CD4-positive, alpha-beta T cell treated with Interleukin-21 for 1 hour (primary cell): ENCODE measurements at places on chromosomes 5 and 9.

GRCh38 chr5:162190-162564, 29.1 kb upstream of the LRRC14B start:
- no peak for DNase-seq

DNA sequence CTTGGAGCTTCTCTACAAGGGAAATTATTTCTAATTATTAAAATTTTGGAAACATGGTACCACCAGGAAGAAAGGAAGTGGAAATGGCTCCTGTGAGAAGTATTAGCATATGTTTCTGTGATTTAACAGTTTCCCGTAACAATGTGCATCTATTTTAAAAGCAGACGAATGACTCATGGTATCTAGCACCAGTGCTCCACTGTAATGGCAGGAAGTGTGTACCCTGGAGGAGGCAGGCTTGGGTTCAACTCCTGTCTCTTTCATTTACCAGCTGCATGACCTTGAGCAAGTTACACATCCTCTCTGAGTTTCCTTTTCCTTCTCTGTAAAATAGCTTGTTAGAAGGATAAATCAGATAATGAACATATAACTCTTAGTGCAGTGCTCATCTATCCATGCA, 41.0 kb upstream of the ANGPTL2 start:
- DNase-seq: no peak

DNA sequence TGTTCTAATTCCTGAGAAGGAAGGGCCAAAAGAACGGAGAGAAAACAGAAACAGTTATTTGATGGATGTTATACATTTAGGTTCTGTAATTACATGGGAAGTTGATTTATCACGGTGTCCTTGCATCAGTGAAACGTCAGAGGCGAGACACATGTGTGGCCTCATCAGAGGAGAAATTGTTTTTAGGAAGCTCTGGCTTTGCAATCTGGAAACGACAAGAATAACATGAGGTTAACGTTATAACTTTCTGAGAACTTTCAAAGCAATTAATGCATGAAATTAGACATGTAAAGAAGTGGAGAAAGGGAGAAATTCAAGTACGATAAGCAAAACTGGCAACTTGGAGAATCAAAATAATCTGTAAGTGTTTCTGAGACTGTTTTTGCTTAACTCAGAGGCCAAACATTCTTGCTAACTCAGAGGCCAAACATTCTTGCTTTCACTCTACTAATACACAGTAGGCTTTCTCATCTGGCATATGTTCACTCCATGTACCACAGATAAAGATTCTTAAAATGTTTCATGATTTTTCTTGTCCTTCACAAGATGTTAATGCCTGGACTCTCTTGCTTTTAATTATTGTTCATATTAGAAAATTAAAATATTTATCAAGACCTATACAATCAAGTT, 933.0 kb downstream of the TLE4 start:
- DNase-seq: no peak

DNA sequence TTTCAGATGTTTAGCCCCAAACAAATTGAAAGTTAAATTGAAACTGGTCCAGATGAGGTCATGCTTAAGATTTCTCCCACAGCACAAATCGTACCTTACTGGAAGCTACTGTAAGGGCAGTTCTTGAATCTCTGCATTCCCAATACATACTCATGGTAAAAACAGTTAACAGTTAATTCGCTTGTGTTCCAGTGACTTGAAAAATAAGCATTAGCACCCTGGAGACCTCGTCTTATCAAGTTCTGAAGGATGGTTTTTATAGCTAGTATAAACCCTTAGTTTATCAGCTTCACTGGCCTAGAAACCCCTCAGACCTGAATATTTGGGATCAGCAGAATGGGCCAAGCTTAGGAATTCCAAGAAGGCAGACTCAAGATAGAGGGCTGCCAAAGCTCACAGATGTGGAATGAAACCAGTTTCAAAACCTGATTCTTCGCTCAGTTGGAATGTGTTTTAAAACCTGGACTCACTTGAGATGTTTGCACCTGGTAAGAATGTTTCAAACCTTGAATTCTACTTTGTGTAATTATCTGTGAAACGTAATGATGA, 103.6 kb downstream of the C9orf152 start:
- DNase-seq: no peak
